ENCODE measurements at places on chromosomes 12 and 14. TPM values are rescaled to one million over a fixed set of nuclear protein-coding genes. Genes with fewer than 3 reads are reported as not detected.
A peak's percentile ranks its signal among the peaks of the same experiment; 100 is the strongest.

GRCh38 chr14:104976198-104977007 is 1.8 kb downstream of the AHNAK2 start:
- H3K27ac ChIP-seq: no peak overlapping the region
- peak; percentile 82 for DNase-seq
- peaks cover 26% of the 10 kb centered on the region for H3K27me3 ChIP-seq
- no peaks in the 10 kb centered on the region for H3K36me3 ChIP-seq

GRCh38 chr14:101230161-101230850 is 326.8 kb upstream of the RTL1 start:
- H3K36me3 ChIP-seq: no peaks in the 10 kb centered on the region
- H3K4me1 ChIP-seq: peaks cover 4% of the 10 kb centered on the region
- H3K27me3 ChIP-seq: peaks cover 21% of the 10 kb centered on the region
- no peak for DNase-seq

- peaks cover 5% of the 10 kb centered on the region for H3K4me1 ChIP-seq
- H3K27me3 ChIP-seq: no peaks in the 10 kb centered on the region
- H3K27ac ChIP-seq: no peak overlapping the region
- H3K4me3 ChIP-seq: no peak overlapping the region
Measured at GRCh38 chr14:68649476-68650189, 143.2 kb downstream of the ZFP36L1 start.

DNA sequence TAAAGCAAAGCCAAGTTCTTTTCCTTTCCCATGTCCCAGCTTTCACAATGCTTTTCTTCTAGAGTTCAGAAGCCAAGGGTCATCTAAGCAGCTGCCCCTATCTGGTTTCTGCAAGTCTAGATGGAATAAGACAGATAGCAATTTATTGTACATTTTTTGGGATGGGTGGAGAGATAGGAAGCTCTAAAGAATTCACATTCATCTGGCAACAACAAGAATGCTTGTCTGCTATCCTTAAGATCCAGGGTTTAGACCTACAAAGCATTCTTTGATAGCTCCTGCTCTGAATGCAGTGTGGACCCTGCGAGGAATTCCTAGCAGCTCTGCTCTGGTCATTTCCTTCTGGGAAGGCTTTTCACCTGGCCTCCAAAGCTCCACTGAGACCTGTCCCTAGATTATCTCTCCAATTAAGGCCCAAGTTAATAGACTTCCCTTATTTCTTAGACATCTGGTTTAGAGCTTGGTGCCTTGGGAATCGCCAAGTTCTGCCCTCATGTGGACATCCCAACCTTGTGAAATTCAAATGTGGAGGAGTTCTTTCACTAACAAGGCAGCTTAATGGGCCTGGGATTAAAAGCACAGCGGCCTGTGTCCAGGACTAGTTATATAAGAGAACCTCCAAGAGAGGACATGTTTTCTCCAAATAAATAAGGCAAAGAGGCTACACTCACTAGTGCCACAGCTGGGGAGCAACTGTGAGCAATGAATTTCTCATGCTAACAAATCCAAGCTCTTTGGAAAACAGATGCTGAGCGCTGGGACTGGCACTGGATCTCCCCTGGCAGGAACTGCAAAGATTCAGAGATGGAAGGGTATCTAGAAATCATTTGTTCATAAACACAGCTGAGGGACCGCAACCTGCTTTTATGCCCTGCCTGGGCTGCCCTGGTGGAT is 384.5 kb upstream of the DDHD1 start:
- no peaks in the 10 kb centered on the region for H3K27me3 ChIP-seq
- no peaks in the 10 kb centered on the region for H3K4me1 ChIP-seq
- no peak overlapping the region for H3K27ac ChIP-seq

DNA sequence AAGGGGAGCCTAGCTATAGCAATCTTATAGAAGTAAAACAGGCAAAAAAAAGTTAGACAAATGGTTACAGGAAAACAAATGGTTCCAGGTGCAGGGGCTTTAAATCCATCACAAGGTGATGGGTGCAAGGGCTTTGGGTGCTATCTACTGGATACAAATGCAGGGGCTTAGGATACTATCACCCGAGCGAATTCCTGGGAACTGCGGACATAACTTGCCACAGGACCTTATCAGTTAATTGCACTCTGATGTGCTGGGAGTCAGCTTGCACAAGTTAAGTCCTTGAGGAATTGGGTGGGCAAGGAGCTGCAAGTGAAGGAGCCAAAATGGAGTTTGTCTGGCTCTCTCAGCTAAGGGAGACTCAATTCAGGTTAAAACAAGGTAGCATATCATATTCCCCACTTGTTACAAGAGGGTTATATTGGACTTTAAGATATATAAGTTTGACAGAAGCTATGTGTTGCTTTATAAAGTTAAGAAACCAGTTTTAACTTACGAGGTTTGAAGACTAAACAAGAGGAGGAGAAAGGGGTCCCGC is 115.0 kb upstream of the PZP start:
- H3K27me3 ChIP-seq: no peaks in the 10 kb centered on the region
- H3K4me3 ChIP-seq: no peak overlapping the region
- DNase-seq: no peak
- H3K4me1 ChIP-seq: peaks cover 15% of the 10 kb centered on the region
- no peak overlapping the region for H3K27ac ChIP-seq

DNA sequence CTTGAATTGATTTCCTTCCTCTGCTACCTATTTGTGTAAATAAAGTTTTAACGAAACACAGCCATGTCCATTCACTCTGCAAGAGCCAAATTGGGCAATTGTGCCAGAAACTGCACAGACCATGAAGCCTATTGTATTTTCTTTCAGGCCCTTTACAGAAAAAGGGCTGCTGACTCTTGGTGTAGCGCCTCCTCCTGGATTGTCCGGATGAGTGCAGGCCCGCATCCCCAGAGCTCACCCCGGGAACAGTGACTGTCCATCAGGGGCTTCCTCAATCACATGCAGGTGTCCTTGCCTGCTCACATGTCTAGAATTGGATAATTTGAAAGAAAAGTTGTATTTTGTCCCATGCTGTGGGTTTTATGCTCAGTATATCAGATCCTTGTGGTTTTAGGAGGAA is 1282.2 kb downstream of the AACS start:
- DNase-seq: no peak
- no peaks in the 10 kb centered on the region for H3K36me3 ChIP-seq
- no peak overlapping the region for H3K4me3 ChIP-seq
- no peak overlapping the region for H3K27ac ChIP-seq
- no peaks in the 10 kb centered on the region for H3K27me3 ChIP-seq

GRCh38 chr12:50057000-50057841 is at the start of gene ASIC1:
Gene ASIC1, plus strand, starts transcription at chr12:50057596. Its CDS starts 1,171 bp downstream, at chr12:50058767.
- DNase-seq: peak; percentile 68
- peak within 1 kb of the TSS; percentile 68 for H3K27ac ChIP-seq
- H3K36me3 ChIP-seq: peaks cover 5% of the 10 kb centered on the region
- peaks cover 45% of the 10 kb centered on the region for H3K4me1 ChIP-seq

- H3K4me3 ChIP-seq: no peak overlapping the region
- no peak for DNase-seq
- H3K27ac ChIP-seq: peak overlapping the region; percentile 32
- H3K4me1 ChIP-seq: peaks cover 58% of the 10 kb centered on the region
- H3K27me3 ChIP-seq: no peaks in the 10 kb centered on the region
Measured at GRCh38 chr14:89393222-89393745, 23.7 kb downstream of the FOXN3 start.

DNA sequence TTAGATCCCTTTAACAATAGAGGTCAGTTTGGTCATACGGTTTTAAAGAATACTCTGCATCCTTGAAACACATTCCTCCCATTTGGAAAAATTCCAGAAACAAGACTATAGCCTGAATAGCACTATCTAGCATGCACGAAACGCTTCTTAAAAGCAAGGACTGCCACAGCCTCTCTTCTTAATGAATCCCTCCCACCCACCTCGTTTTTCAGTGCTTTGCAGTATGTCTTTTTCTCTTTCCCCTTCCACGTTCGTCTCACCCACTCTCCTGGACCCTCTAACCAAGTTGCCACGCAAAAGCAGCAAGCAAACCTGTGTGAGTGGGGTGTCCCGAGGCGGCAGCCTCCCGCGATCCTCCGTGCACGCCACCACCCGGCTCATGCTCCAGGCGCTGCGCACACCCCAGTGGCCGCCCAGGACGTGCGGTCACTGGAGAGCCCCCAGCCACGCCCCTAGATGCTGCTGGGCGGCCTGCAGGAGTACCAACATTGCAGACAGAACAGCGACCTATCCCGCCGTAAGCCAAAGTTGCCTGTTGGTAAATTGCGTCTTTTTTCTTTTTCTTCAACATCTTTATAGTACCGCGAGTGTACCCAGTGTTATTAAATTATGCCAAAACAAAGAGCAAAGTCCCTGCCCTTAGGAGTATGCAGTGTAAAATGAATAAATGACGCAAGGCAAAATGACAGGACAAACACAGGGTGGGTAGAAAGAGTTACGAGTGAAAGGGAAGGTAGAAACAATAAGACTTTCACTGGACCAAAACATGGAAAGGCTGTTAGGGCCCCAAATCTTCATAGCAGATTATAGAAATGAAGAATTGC is at the start of gene SLC38A4:
TSS of gene SLC38A4 (minus strand) at position 407 of the 824 bp plus-strand sequence. CDS start 32,926 bp downstream, outside the sequence.
- no peak for DNase-seq
- H3K4me1 ChIP-seq: peaks cover 7% of the 10 kb centered on the region
- peaks cover 71% of the 10 kb centered on the region for H3K27me3 ChIP-seq
- H3K27ac ChIP-seq: no peak within 1 kb of the TSS
- no peak within 1 kb of the TSS for H3K4me3 ChIP-seq

- H3K4me1 ChIP-seq: peaks cover 56% of the 10 kb centered on the region
- no peak for DNase-seq
- no peaks in the 10 kb centered on the region for H3K27me3 ChIP-seq
- H3K4me3 ChIP-seq: no peak overlapping the region
- H3K27ac ChIP-seq: peak overlapping the region; percentile 76
Measured at GRCh38 chr12:106311139-106311538, 8.6 kb downstream of the TCP11L2 start.

- no peak for DNase-seq
- H3K27ac ChIP-seq: no peak overlapping the region
- H3K4me1 ChIP-seq: peaks cover 38% of the 10 kb centered on the region
- peak overlapping the region; percentile 94 for H3K4me3 ChIP-seq
- peaks cover 33% of the 10 kb centered on the region for H3K27me3 ChIP-seq
Measured at GRCh38 chr14:75280291-75280830, 1.7 kb downstream of the FOS start.

Gene LRCOL1
- total RNA-seq: not detected
